ENCODE measurements at places on chromosomes 4 and X. TPM values are rescaled to one million over a fixed set of nuclear protein-coding genes. Genes with fewer than 3 reads are reported as not detected.

- DNase-seq, result no peak
Observed at GRCh38 chrX:1925053-1925481, 310.2 kb downstream of the ASMT start.

- DNase-seq, result peak; percentile 18
Observed at GRCh38 chrX:70129816-70130215, 3.4 kb upstream of the IGBP1 start.

DNA sequence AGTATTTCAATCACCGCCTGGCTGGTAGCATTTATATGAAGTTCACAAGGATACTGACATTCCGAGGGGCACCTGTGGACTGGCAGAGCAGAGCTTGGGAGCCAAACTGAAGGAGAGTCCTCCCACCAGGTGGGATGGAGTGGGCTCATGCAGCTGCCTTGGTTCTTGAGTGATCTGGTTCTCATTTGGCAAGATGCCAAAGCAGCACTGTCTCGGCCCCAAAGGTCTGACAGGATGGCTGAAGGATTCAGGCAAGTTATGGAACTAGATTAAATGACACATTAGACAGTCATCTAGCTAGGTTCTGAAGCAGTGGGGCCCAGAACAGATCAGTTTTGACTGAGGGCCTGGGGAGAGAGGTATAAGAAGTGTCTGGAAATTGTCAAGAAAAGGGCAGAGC is 3.2 kb downstream of the FGF16 start:
- DNase-seq, result no peak

GRCh38 chrX:107724653-107725052 is 50.9 kb downstream of the TSC22D3 start:
- no peak for DNase-seq

ARHGEF38 gene
- total RNA-seq, result under 0.01 TPM

CXCR3 gene
- total RNA-seq, result not detected

CLCN5 gene
- total RNA-seq, result 8.7 TPM

NHSL2 gene
- 28.6 TPM for total RNA-seq
